NCI-H2171 treated with DMSO at 0.1 percent for 48 hours (cell line): ENCODE measurements at places on chromosomes 1 and 21.

- DNase-seq: peak; percentile 74
Measured at GRCh38 chr1:59879574-59879973, 47.0 kb downstream of the CYP2J2 start.

- DNase-seq: peak; percentile 9
Measured at GRCh38 chr1:68375919-68376318, 73.8 kb downstream of the RPE65 start.

DNA sequence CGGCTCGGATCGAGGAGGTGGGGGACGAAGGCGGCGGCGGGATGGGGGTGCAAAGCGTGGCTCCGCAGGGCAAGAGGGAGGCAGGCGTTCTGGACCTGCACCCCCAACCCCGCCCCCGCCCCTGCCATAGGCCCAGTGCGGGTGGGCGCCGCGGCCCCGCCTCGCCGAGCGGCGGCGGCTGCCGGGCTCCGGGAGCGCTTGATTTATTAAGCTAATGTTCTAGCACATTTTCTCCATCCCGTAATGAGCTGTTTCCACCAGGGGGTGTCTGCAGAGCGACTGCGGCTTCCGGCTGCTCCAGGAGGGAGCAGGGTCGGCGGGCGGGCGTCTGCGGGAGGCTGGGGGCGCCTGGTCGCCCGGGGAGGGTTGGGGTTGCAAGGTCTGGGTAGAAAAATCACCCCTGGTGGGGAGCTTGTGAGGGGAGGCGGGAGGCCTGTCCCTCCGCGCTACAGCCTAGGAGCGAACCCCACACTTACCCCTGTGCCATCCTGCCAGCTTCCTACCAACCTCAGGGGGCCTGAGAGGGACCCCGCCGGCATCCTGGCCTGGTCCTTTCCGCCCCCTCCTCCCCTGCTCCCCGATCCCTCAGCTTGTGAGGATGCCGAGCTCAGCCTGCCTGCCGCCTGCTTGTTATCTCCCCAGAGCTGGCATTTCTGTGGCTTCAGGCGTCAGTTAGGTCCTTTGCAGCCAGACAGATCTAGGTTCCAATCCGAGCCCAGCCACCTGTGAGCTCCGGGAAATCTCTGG lies 48.5 kb upstream of the ACOT11 start:
- DNase-seq: peak; percentile 74

GRCh38 chr1:9859281-9860014 lies 35.7 kb upstream of the CLSTN1 start:
- DNase-seq: no peak

- peak; percentile 87 for DNase-seq
Measured at GRCh38 chr1:150561254-150561973, 12.2 kb downstream of the ADAMTSL4 start.

DNA sequence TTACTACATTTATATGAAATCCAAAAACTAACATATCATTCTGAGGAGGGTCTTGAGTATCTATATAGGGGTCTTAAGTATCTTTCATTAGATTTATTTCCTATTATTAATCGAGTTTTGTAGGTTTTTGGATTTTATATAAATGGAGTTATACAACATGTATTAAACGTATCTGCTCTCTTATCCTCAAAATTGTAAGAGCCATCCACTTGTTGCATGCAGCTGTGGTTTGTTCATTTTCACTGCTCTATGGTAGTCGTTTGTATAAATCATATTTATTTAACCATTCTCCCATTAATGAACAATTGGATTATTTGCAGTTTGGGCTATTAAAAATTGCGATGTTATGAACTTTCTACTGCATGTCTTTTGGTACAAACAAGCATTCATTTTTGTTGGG lies 97.1 kb downstream of the ENAH start:
- DNase-seq: no peak

DNA sequence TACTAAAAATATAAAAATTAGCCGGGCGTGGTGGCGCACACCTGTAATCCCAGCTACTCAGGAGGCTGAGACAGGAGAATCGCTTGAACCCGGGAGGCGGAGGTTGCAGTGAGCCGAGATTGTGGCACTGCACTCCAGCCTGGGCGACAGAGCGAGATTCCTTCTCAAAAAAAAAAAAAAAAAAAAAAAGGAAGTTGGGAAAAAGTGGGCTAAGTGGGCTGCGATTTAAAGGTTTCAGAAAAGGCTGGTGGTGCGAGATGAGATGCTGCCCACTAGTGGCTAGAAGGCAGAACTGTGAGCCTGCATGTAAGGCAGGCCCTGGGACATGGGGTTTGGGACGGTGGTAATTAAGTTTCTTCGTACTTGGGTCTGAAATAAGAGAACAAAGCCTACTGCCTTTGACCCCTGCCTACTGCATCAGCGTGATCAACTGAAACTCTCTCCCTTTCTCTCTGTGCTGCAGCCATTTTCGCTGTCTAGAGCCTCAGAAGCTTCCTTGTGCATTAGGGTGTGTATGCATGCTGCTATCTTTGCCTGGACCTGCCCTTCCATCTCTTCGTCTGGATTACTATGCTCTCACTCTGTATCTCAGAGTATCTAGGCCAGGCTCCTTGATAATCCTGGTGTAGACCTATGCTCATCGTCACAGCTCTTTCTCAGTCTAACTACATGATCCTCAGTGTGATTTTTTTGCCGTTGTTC lies 12.4 kb downstream of the FMOD start:
- DNase-seq: peak; percentile 83

- DNase-seq: no peak
Measured at GRCh38 chr1:111195002-111195684, 5.3 kb downstream of the DENND2D start.

GRCh38 chr1:214290424-214291037 lies 9.6 kb downstream of the SMYD2 start:
- DNase-seq: peak; percentile 11

GRCh38 chr1:175687622-175688415 lies 55.6 kb downstream of the TNR start:
- DNase-seq: peak; percentile 58

DNA sequence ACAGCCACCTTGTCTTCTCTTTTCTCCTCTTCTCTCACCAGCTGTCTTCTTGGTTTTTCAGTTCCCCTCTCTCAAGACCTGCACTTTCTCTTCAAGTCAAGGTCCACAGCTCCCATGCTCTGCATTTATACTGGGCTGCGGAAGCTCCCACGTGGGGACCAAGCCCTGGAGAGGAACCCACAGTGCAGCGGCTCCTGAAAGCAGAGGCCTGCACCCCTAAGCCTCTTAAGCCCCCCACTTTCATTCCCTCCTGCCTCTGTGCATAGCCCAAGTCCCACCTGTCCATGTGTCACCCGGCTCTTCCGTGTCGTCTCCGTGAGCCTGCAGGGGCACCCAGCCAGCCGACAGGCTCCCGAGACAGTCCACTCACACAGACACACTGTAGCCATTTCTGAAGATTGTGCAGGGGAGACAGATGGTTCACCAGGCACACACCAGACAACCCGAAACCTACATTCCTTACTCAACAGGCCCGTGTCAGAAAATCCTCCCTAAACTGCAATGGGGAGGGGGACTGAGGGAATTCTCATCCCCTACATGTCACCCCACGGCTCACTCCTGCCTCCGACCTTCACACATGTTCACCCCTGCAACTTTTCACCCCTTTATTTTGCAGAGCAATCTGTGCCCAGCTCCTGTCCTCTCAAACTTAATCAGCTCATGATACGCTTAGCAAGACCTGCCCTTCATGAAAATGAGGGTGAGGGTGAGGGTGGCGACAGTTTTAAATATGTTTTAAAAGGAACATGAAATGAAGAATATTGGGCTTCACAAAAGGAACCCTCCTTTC lies 6.3 kb downstream of the MX2 start:
- DNase-seq: no peak

GRCh38 chr1:54811739-54812655 lies 10.9 kb upstream of the TTC22 start:
- DNase-seq: no peak

- DNase-seq: peak; percentile 74
Measured at GRCh38 chr21:42145569-42146272, 73.2 kb upstream of the ABCG1 start.

DNA sequence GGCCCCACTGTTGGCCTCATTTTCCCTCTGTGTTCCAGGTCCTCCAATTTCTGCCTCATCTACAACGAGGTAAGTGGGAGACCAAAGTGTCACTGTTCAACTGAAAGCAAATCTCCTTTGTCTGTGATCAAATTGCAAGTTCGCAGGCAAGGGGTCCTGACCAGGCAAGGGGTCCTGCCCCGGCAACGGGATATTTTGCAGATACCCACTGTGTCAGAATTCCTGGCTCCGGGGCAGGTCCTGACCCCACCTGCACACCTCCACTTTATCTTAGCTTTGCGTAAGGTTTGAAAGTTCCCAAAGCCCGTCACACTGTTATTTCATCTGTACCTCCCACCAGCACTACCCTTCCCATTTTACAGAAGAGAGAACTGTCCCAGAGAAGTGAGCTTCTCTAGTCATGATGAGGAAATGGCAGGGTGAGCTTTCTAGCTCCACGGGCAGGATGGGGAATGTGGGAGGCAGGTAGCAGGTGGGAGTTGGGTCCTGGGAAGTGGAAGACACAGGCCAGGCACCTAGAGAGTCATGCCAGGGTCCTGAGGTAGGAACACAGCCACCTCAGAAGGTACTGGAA lies 32.0 kb upstream of the CSF1 start:
- no peak for DNase-seq

DNA sequence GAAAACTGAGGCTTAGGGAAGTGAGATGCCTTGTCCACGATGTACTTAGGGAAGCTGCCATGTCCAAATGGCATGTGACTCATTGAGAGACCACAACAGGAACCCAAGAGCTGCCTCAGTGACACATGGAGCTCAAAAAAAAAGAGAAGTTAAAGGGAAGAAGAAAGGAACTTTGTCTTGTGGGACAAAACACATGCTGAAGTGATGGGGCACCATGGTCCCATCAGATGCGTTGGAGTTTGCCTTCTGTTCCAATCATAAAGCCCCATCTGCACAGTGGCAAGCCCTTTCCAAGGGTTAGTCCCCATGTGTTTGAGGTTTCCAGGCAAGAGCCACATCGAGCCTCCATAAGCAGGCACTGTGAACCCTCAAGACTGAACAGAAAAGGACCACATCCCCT lies 8.0 kb downstream of the MED8 start:
- no peak for DNase-seq

DNA sequence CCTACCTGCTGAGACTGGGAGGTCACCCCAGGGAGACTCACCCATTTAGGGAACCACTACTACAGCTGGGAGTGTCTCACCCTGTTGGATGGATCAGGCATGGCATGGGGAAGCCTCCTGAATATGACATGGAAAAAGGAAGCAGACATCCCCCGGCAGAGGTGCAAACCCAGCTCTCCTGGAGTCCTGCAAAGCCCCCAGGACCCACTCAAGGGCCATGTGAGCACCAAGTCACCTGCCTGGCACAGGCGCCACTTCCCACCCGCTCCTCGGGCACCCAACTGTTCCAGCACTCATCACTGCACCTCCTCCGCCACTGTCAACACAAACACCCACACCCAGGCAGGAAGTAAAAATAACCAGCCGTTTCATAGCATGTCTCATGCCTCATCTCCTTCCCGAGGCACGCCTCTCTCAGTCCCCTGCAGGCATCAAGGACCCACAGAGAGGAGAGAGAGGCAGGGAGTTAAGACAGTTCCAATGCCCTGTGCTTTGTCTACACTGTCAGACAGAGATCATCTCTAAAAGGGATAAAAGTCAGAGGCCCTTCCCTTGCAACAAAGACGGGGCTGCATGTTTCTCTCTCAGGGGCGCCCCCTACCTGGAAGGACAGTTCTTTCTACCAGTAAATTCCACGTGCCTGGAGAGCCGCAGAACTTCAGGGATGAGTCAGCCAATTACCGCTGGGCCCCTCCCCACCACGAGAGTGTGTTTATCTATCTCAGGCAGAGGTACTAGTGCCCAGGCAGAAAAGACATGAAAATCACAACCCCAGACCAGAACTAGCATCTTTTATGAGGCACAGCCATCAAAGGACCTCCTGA lies 150.1 kb upstream of the SOD1 start:
- no peak for DNase-seq

DNA sequence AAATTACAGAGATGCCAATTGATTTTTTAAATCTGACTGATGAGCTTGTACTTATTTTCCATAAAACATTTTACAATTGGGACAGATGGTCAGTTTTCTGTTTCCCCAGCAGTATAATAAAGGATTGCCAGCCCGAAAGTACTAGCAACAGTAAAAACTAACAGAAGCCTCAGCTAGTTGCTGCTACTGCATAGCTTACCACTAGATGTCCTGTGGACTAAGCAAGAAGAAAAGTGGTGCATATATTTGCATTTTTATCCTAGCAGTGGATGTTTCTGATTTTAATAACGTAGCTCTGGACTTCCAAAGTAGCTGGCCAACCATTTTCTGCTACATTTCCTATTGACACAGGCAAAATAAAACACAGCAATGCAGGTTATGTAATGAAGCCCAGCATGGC lies 241.5 kb downstream of the BARHL2 start:
- no peak for DNase-seq

GRCh38 chr1:62336995-62337705 lies 17.9 kb upstream of the KANK4 start:
- no peak for DNase-seq

- no peak for DNase-seq
Measured at GRCh38 chr1:214511639-214511998, 39.8 kb downstream of the PTPN14 start.

- DNase-seq: no peak
Measured at GRCh38 chr1:163195728-163196448, 6.8 kb downstream of the RGS5 start.

- no peak for DNase-seq
Measured at GRCh38 chr21:46515109-46515508, 56.4 kb downstream of the DIP2A start.

GRCh38 chr21:38472412-38473108 lies 25.7 kb downstream of the ERG start:
- DNase-seq: no peak

GRCh38 chr1:245751116-245751515 lies 596.3 kb downstream of the KIF26B start:
- no peak for DNase-seq

DNA sequence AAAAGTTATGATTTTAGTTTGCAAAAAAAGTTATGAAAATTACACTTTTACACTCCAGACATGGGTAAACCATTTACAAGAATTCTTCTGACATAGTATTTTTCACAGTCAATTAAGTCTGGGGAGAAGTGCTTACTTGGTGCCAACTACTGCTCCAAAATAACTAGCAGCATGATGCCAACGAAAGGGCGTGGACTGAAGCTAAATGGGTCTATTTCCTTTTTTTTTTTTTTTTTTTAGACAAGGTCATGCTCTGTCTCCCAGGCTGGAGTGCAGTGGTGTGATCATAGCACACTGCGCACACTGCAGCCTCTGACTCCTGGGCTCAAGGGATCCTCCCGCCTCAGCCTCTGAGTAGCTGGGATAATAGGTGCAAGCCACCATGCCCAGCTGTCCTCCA lies 43.2 kb downstream of the FMO4 start:
- no peak for DNase-seq
